Activated T-cell treated with anti-CD3 and anti-CD28 coated beads, Interleukin-2, amount 50 U/mL, for 4 hours (primary cell): ENCODE measurements at places on chromosomes 4 and X.

DNA sequence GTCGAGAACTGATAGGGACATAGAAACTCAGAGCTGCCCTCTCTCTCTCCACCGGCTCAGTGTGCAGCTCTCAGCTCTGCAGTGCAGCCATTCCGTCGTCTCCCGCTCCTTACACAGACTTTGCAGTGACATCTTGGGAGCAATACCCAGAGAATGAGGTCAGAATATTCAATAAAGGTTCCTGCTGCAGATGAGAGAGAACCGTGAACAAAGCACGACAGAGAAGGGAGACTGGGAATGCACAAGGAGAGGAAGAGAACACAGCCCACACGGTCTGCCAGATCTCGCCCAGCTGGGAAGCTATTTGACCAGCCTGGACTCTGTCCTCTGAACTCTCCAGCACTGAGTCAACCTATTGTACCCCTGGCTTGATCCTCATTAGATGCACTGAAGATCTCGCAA lies 118.0 kb upstream of the PPARGC1A start:
- no peak for DNase-seq

DNA sequence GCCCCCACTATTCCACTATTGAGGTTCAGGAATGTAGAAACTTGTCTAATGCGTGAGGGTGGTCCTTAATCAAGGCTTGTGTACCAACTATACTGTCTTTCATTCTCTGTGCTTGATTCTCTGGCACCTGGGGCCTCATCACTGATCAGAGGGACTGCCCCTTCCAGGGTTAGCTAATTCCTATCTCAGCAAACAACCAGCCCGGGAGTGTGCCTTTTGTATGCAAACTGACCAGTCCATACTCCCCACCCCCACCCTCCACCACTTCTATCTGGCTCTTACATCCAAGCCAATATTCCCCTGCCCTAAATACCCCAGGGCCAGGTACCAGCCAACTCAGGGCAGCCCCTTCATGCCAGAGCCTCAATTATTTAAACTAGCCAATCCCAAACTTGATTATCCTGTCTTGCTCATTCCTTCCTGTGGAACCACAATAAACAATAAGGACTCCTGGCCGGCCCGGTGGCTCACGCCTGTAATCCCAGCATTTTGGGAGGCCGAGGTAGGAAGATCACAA lies 59.3 kb downstream of the FTHL17 start:
- no peak for DNase-seq

GRCh38 chr4:21592970-21593670 lies 355.5 kb downstream of the KCNIP4 start:
- no peak for DNase-seq

- DNase-seq: no peak
Observed at GRCh38 chr4:153341575-153342090, 2.9 kb upstream of the MND1 start.

GRCh38 chrX:7085879-7086278 lies 61.6 kb upstream of the STS start:
- DNase-seq: no peak

DNA sequence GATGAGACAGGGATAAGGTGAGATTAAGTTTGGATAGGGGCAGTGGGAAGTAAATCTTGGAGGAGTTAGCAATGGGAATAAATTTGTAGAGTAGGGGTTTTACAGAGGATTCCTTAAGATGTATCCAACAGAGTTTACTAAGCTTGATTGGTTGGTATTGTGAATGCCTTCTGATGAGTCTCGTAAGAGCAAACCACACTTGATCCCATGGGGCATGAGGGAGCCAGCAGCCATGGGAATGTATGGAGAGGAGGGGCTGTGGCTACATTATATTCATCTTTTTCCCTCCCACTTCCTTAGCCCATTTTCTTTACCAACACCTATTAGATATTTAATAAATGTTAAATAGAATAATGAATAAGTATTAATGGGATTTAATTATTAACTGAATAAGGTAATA lies 126.6 kb upstream of the NDST3 start:
- no peak for DNase-seq

DNA sequence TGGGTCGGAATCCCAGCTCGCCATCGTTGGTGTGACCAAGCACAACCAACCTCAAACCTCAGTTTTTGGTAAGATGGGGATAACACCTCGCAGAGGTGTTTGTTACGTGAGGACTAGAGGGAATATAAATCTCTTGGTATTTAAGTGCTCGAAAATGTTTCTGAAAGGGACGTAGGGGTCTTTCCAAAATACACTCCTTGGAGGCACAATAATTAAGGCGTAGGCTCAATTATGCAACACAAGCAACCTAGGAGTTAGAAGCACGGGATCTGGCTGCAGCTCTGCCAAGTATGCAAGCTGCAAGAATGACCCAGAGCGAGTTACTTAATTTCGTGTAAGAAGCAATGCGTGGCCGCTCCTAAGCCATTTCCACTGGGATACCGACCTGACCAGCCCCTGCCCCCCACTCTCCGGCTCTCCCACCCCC lies 552 bp downstream of the ADH5 start:
- no peak for DNase-seq

GRCh38 chr4:4334798-4335520 lies 44.9 kb downstream of the ZBTB49 start:
- peak; percentile 69 for DNase-seq

- no peak for DNase-seq
Observed at GRCh38 chrX:55919367-55920221, 202.0 kb downstream of the RRAGB start.

GRCh38 chr4:115126491-115126890 lies 13.1 kb upstream of the NDST4 start:
- DNase-seq: no peak

DNA sequence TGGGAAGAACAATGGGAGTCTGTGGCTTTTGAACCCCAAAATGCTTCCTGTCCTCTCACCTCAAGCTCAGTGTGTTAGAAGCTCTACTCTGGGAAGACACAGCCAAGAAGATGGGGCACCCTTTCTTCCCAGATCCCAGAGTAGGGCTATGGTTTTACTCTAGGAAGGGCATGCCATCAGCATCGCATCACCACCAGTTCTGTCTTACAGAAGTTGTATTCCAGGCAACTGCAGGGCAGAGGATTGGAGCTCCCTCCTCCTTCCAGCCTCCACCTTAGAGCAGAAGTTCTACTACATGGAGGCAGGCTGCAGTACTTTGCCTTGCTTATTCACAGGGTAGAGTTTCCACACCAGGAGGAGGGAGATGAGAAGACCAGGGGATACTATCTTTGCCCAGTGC lies 18.1 kb upstream of the ZFX start:
- no peak for DNase-seq

DNA sequence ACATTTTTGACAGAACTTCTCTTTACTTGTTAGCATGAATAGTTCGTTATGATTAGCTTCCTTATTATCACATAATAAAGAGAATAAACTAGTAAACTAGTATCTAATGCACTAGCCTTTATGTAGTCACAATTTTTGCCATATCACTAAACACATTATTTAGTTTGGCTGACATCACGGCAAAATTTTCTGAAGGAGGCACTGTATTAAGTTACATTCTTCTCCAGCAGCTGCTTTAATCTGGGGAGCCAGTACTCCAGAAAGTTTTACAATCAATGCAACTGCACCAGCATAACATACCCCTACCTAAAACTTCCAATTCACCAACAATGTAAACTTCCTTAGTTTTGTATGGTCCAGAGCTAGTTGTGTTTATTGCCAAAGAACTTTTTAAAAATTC lies 87.8 kb downstream of the FIP1L1 start:
- DNase-seq: no peak

- DNase-seq: no peak
Observed at GRCh38 chr4:25769251-25769650, 93.5 kb downstream of the SEL1L3 start.

DNA sequence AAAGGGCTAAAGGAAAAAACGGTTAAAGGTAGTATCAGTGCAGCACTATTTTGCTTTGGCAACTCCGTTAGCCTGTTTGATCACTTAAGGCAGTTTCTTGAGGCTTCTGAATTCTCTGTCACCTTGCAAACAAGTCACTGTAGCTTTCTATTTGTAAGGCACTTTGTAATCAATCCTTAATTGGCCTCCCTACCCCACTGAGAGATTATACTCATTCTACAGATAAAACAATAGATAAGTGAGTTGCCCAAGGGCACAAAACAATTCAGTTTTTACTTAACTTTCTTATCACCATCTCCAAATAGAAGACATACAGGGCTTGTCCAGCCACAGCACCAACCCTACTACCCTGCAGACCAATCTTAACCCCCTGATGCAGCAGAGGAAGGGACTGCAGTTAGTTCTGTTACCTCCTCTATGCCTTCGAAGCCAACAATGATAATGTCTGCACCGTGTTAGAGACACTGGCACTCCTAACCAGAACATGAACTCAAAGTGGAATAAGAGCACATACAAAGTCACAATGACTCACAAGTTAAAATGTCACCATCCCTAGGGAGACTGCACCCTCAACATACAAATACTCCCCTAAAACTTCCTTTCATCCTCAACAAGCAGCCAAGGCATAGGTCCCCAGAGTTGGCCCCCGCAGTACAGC lies 1.7 kb downstream of the TMEM185A start:
- DNase-seq: no peak

- no peak for DNase-seq
Observed at GRCh38 chrX:136395271-136395670, 92.5 kb upstream of the BRS3 start.

DNA sequence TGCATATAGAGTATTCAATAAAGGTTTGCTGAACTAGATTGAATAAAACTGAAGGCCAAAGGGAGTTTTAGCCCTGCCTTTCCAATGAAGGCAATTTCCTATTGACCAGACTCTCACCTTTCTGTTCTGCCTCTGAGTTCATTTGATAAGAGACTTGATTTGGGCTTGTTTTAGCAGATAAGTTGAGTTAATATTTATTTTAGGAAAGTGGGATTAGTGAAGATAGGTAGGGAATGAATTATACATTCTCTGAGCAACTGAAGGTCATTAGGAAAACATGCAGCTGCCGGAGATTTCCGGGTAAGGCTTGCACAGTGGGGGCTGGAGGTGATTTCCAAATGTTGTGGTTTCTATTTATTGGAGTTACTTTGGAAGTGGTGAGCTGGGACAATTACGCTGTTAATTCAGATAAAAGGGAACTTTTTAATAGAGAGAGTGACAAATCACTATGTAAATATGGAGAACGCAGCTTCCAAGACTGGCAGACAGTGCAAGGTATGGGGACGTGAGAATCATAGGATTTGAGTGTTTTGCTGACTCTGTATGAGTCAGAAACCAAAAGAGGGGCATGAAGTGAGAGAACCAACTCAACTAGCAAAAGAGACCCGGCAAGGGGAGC lies 553.6 kb upstream of the BOD1L1 start:
- DNase-seq: no peak

GRCh38 chr4:8144359-8144758 lies 14.3 kb downstream of the ABLIM2 start:
- no peak for DNase-seq

DNA sequence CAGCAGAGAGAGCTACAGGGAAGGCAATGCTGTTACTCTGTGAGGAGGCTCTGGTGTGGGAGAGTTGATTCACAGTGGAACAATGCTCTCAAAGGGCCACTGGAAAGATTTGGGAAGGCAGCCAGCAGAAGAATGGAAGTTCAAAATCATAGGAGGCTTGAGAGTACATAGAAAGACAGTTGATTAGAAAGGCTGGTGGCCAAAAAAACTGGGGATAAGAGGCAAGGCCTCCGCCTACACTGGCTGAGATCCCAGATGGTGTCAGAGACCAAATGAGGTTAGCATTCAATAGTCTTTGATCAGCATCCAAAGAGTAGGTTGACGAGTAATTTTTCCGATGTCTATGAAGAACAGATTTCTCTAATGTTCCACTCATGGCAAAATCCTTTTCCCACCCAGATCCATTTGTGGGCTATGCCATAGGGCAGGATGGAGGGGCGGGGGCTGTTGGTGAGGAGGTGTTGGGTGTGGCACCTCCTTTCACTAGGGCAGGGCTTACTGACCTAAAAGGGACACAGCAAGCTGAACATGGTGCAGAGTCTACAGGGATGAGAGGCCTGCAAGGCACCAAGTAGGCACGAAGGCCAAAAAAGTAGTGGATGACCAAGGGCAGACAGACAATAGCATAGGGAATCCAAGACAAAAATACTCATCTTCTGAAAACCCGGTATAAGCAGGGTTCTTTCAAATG lies 15.1 kb downstream of the TEC start:
- DNase-seq: no peak

DNA sequence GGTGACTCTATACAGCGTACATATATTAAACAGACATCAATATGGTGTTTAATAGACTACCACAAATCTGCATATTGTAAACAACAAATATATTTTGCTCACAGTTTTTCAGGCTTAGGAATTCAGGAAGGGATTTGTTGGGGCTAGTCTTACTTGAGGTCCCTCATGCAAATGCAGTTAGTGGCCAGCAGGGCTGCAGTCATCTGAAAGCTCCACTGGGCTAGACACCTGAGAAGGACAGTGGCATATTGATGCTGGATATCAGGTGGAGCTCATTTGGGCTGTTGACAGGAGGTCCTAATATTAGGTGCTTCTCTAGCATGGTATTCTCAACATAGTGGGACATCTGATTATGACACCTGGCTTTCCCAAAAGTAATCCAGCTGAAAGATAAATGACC lies 493.8 kb upstream of the PABPC4L start:
- no peak for DNase-seq

DNA sequence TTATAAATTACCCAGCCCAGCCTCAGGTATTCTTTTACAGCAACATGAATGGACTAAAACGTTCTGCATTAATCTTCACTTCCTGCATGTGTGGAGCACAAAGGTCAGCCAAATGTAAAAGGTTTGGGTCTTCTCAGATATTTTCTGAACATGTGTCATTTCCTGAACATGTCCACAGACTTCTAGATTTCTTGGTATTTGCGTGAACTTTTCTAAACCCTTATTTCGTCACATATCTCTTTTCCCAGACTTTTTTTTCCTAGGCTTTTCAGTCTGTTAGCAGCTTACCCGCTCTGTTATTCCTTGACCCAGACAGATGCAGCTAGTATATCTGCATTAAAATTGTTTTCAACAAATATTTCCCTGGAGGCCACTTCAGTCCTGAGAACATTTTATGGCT lies 57.3 kb upstream of the USP51 start:
- DNase-seq: no peak

- DNase-seq: no peak
Observed at GRCh38 chr4:21744046-21744445, 204.5 kb downstream of the KCNIP4 start.
